ENCODE measurements at places on chromosomes 7 and 10.
A peak's percentile ranks its signal among the peaks of the same experiment; 100 is the strongest.

DNA sequence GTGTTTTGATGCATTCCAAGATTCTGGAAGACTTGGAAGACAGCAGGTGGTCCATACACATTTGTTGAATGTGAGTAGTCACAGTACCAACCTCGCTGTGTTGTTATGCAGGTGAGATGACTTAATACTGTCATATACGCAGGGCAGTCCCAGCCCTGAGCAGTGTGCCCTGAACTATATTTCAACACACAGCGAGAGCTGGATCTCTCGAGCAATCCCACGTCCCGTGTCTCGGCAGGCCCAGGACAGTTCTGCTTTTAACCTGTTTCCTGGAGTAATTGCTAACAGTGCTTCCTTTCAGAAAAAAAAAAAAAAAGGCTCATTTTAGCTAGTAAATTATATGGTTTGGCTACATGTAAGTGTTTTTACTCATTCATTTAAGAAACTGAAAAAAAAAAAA is 179.7 kb downstream of the PRKCQ start:
- no peak for DNase-seq

DNA sequence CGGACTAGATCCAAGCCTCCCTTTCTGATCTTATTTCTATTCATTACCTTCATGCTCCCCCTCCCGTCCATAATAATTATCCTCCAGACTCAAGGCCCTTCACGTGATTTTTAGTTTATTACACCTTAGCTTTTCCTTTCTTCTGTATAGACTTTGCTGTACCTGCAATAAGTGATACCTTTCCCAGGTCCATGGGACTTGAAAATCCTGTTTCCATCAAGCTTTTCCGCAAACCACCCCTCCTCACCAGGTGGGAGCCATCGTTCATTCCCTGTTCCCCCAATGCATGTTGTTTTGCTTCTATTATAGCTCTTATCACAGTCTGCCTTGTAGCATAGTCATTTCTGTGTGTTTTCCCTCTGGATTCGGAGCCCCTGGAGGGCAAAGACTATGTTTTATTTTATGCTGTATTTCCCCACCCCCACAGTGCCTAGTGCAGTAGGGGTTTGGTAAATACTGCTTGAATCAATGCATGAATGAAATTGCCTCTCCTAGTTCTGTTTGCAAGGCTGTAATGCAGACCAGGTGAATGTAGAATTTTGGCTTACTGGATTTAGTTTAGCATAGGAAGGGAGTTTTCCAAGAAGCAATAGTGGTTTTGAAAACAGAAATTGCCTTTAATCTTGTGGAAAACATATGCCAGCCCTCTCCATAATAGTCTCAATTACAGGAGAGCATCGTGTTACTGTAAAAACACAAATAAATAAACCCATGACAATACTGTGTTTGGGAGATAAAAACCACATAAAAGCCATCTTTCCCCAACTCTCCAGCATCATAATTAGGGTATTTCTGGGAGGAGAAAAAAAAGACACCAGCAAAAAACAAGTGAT is 213.4 kb downstream of the AUTS2 start:
- DNase-seq = no peak

- no peak for DNase-seq
Measured at GRCh38 chr7:36349626-36350025, 40.0 kb upstream of the ANLN start.

GRCh38 chr7:154929006-154929726 is 73.8 kb downstream of the PAXIP1 start:
- DNase-seq = peak; percentile 9

- no peak for DNase-seq
Measured at GRCh38 chr10:21488246-21488956, 37.1 kb downstream of the SKIDA1 start.

DNA sequence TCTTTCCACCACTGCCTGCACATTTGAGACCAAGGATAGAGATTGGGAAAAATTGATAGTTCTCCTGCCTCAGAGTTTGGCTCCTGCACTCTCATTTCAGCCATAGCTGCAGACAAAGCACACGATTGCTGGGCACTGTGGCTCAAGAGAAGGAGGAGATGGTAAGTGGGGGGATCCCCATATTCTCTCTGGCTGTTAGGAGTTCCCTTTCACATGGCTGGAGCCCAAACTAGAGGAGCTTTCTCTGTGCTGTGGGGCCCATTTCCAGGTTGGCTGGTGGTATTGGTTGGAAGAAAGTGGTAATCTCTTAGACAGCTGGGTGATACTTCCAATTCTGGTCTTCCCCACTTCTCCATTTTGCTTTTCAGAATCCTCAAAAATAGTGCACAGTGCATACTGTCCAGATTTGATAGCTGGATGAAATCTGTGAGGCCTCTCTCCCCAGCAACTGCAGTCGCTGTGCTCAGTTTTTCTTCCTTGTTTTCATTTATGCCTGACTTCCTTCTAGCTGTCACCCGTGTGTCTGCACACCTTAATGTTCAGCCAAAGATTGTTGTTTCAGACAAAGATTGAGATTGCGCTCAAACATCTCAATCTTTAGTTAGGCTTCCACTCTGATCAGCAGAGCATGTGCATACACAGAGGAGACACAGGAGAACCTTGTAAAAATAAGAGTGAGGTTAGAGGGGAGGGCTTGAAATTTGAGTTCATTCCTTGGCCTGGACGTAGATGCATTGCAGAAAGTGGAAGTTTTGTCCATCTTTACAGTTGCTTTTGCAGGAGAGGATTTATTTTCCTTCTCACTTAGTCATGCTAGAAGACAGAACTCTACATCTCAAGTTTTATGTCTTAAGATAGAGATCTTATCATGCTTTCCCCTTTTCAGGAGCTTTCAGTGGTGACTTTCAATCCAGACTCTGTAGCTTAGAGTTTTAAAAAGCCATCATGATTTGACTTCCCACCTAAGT is 28.6 kb downstream of the RABGEF1 start:
- DNase-seq = no peak

GRCh38 chr7:152568972-152569371 is 107.0 kb downstream of the XRCC2 start:
- no peak for DNase-seq

DNA sequence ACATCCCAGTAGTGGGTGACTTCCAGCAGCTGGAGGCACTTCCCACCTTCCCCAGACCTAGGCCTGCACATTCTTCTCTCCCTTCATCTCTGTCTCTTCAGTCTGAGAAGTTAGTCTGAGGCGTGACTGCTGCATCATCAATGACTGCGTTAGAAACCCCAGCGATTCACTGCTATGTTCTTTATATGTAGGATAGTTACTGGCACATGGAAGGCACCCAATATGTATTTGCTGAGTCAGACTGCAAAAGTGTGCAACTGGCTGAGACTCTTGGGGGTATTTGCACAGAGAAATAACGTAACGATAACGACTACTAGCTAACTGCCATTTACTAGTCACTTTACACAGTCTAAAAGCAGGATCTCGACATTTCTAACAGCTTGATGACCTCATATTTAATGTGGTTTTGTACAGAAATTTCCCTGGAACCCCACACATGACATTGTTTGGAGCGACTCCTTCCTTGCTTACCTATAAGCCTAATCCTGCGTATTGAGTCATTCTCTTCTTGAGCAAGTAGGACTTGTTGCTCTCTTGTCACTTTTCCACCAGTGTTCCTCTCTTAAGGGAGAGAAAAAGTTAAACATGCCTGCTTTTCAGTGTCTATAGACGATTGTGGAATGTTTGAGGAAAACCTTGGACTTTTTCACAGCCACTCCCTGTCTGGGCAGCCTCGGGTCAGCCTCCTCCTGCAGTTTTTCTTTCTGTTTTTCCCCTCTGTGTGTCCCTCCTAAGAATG is 45.5 kb downstream of the THNSL1 start:
- no peak for DNase-seq

GRCh38 chr7:155753446-155753965 is 58.8 kb downstream of the SHH start:
- DNase-seq = no peak

DNA sequence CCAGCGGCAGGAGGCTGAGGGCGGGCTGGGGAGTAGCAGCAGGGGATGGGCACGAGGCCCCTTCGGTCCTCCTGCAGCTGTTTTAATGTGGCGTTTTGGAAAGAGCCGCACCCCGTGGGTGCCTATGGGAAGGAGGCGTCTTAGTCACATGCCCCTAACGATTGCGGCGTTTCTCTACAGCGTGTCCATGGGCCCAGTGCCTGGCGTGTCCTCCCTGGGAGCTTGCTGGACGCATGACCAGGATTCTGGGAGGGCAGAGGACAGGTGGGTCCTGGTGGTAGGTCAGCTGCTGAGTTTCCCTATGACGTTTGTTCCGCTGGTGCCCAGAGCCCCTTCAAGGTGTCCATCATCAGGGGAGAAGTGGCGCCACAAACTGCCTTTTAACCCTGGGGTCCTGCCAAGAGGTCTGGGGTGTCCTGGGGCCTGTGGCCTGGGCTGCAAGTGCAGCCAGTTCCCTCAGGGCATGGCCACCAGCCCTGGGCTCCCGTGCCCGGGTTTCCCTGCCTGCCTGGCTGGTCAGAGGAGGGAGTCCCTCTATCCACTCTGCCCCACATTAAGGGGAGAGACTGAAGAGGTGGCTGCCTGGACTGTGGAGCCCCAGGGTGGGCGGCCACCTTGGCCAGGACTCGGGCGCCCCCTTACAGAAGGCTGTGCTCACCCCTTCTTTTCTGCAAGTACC is 48.7 kb downstream of the PWWP2B start:
- no peak for DNase-seq

DNA sequence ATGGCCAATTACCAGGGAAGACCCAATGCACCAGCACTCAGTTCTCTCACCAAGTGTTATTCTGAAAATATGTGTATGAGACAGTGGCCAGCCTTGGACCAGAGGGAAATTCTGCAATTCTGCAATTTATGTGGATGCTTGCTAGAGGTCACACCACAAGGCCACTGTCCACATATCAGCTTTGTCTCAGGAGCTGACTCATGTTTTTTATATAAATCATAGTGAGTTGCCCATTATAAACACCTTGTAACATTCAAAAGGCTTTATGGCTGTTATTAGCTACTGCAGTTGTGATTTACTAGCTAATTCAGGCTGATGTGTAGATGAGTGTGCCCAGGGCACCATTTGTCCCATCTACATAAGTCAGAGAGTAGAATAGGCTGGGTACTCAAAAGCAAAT is 649.0 kb downstream of the LRMDA start:
- no peak for DNase-seq

DNA sequence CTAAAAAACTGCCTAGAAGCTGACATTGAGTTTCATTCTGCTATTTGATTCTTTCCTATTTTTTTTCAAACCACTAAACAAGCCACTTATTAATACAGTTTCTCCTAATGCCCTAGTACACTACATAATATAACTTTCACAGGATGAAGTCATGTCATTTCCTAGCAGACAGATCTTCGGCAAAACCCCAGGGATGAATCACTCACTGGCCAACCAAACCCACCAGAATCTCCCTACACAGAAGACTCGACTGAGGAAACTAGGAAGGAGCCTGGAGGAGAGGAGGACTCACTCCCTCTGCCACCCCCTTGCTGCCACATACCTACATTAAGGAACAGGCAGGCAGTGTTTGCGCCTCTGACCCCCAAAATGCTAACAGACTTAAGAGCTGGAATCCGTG is 33.4 kb downstream of the XPNPEP1 start:
- DNase-seq = no peak

- DNase-seq = no peak
Measured at GRCh38 chr10:132427006-132427771, 30.2 kb downstream of the PWWP2B start.

DNA sequence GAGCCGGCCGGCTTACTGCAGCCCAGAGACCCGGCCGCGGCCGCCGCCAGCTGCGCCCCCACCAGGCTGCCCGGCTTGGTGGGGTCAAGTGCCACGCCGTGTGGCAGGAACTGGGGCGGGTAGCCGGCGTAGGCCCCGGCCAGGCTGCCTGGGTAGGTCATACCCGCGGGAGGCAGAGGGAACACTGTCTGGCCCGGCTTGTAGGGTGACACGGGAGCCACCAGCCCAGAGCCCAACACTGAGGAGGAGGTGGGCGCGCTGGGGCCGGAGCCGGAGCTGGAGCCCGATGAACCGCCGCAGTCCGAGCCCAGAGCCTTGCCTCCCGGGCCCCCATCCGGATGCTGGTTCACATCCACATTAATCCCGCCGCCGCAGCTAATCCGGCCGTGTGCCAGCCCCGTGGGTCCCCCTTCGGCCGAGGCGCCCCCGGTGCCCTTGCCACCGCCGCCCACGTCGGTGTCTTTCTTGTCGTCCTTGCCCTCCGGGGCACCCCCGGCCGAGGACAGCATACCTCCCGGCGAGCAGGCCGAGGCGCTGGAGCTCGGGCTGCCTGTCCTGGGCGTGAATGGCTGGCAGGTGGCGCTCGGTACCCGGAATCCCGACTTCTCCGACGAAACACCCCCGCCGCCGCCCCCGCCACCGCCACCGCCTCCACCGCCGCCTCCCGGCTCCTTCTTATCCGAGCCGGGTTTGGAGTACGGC is 2.0 kb downstream of the ZNF503 start:
- DNase-seq = peak; percentile 64

DNA sequence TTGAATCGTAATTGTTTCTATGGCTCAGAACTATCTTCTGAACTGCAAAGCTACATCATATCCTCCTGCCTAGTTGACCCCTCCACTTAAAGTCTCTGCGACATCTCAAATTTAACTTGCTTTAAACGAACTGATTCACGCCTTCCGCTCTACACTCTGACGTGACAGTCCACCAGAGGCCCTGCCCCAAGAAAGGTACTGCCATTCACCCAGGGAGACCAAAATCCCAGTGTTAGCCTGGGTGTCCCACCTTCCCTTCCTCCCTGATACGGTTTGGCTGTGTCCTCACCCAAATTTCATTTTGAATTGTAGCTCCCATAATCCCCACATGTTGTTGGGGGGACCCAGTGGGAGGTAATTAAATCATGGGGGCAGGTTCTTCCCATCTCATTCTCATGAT is 90.8 kb downstream of the CPXM2 start:
- no peak for DNase-seq

GRCh38 chr7:128893251-128894100 is 17.0 kb downstream of the KCP start:
- no peak for DNase-seq

DNA sequence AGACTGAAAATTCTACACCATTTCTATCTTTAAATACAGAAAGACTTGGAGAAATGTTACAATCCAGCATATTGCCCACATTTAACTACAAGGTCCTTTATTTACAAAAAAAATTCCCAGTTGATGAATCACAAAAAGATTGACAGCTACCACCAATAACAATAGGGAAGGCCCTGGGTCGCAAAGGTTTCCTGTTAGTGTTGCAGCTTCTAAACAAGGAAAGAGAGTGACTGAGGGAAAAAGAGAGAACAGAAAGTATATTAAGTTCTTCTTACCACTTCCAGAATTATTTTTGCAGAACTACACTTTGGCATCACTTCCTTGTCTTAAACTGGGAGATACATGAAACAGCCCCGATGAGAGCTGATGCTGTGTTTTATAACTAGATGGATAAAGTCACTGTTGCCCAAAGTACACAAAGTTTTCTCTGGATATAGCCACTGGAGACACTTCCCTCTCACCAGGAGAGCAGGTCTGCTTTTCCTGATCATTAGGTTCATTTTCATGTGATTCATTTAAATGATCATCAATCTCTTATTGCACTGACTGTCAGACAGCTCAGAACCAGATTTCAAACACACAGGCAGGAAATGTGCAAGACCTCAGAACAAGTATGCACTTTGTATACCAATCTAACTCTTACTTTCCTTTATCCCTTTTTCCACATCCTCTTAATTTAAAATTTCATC is 57.0 kb downstream of the SHTN1 start:
- no peak for DNase-seq

All from right lung (tissue), 10 donors.